NCI-H748 treated with DMSO at 0.1 percent for 48 hours (cell line): ENCODE measurements at places on chromosomes 5 and 9.
A peak's percentile ranks its signal among the peaks of the same experiment; 100 is the strongest.

DNA sequence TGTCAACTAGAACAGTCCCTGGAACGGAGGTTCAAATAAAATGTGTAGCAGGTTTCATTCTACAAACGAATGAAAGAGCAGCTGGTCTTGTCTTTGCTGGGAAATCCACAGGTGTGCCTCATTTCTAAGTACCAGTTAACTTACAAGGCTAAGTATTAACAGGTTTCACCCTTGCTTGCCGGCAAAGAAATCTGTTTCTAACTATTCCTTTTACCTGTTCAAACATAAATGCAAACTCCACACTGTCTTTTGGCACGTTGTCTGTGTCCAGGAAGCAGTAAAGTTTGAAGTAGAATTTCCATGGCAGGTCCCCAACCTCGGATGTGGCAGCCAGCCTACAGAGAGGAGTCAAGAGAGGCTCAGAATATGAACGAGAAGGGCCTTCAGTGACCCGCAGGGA is 54.4 kb upstream of the RETREG1 start:
- no peak for DNase-seq

DNA sequence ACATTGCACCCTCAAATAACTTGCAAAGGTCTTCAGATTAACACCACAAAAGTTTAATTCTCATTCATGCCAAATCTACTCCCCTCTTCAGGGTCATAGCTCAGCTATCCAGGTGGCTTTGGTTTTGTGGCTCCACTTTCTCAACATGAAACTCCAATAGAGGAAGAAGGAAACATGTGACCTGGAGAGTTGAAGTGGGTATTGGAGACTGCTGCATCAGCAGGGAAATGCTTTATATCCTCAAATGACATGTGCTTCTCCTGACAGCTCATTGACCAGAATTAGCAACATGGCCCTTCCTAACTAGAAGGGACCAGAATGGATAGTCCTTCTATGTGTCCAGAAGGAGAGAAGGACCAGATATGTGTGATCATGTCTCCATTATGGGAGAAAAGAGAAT is 73.6 kb downstream of the TLR4 start:
- DNase-seq, result no peak

- DNase-seq, result no peak
These were observed 206.9 kb downstream of the CRB2 start for GRCh38 chr9:123562844-123563346.

DNA sequence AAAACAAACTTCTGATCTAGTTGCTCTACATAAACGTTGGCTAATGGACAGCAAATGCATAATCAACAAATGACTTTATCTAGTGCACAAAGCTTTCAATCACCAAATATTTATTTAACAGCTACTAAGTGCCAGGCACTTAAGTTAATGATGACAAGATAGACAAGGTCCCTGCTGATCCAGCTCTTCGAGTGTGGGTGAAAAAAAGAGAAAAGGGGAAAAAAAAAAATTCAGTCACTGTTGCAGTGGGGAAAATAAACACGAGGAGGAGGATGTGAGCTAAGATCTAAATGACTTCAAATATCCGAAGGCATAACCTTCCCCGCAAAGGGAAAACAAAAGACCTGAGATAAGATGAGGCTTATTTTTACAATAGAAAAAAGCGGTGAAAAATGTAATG is 9.6 kb downstream of the PSIP1 start:
- peak; percentile 95 for DNase-seq

DNA sequence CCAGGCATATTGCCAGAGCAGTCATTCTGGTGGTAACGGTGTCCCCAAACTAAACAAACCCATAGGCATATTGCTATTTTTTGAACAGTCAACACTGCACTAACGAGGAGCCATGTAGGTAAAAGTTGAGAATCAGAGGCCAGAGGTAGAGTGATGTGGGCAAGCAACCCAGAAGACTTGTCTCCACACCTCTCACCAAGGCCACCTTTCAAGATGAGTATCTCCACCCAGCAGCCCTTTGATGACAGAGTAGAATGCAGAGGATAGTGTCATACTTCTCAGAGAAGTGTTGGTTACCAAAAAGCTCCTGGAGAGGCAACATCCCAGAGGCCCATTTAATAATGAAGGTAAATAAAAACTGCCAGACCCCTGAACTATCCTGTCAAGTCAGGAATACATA is 63.9 kb downstream of the FCHO2 start:
- no peak for DNase-seq

DNA sequence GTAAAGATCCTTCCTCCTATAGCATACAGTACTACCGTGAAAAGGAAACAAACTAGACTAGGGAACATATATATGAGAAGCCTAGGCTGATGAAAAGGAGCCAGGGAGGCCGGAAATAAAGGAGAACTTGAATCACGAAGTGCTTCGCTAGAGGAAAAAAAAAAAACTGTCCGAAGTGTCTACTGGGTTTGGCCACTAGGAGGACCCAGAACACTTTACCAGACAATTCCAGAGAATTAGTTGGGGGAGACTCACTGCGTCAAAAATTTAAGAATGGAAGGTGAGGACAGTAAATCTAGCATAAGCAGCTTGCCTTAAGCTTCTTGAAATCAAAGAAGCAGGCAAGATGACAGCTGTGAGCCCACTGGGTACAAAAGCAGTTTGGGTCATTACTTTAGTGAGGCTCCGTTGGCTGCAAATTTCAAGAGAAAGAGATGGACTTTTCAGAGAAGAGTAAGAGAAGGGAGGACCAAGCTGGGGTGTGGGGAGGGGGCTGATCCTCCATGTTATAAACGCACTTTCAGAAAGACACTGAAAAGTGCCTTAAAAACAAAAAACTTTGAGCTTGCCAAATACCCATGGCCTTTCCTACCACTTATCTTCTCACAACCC is 47.4 kb downstream of the P4HA2 start:
- DNase-seq, result peak; percentile 12

DNA sequence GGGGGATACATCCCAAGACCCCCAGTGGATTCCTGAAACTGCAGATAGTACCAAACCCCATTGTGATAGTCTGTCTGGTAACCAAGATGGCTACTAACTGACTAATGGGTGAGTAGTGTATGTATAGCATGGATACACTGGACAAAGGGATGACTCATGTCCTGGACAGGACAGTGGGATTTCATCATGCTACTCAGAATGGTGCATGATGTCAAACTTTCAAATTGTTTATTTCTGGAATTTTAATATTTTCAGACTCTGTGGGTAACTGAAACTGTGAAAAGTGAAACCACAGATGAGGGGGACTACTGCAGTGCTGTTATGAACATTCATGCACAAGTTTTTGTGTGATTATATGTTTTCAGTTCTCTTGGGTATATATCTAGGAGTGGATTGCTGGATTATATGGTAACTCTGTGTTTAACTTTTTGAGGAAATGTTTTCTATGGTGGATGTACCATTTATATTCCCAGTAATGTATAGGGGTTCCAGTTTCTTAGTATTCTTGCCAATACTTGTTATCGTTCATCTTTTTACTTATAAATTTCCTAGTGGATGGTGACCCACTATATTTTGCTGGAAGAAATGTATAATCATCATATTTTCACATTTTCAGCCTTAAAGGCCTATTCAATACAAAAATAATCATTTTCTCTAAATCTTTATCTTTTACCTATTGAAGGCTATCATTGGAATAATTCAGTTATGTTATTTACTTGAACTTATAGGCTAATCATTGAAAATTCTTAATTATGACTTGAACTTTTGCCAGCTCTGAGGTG is 140.9 kb downstream of the NR3C1 start:
- DNase-seq, result no peak

DNA sequence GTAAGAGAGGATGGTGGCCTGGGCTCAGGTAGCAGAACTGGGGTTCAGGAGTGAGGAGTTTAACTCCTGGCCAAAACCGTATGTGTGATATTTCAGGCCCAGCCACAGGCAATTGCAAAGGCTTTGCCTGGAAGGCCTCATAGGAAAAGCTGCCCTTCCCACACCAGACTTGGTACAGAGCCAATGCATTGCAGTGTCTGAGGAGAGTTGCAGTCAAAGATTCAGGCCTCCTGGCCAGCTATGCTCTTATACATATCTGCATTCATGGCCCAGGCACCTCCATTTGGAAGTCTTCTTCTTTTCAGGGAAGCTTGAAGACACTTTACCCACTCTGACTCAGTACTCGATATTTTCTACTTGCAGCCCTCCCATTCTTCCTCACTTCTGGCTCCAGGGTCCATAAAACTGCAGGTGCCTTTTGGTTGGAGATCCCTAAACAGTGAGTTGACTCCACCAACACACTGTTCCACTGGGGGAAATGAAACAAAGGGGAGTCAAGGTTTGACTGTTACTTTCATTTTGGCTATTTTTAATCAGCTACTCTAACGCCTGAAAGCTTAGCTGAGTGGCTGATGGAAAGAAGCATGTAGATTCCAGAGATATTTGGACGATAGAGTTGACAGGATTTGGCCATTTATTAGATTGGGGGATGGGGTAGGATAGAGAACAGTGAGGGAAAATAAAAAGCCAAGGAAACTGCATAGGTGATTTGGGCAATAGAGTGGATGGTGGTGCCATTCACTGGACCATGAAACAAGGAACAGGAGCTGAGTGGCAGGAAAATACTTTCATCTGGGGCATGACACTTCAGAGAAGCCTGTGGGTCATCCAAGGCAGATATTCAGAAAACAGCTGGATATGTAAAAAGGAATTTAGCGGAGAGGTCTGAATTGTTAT is 30.6 kb upstream of the IL33 start:
- DNase-seq, result no peak
